Activated naive CD4-positive, alpha-beta T cell treated with anti-CD3 and anti-CD28 coated beads for 36 hours (primary cell): ENCODE measurements at places on chromosomes 7 and 10. TPM values are rescaled to one million over a fixed set of nuclear protein-coding genes. Genes with fewer than 3 reads are reported as not detected.
A peak's percentile ranks its signal among the peaks of the same experiment; 100 is the strongest.

GRCh38 chr7:142483659-142484317 is 225.9 kb upstream of the PRSS58 start:
- H3K27ac ChIP-seq: no peak overlapping the region
- no peaks in the 10 kb centered on the region for H3K27me3 ChIP-seq
- no peak for DNase-seq
- no peak overlapping the region for H3K4me3 ChIP-seq

DNA sequence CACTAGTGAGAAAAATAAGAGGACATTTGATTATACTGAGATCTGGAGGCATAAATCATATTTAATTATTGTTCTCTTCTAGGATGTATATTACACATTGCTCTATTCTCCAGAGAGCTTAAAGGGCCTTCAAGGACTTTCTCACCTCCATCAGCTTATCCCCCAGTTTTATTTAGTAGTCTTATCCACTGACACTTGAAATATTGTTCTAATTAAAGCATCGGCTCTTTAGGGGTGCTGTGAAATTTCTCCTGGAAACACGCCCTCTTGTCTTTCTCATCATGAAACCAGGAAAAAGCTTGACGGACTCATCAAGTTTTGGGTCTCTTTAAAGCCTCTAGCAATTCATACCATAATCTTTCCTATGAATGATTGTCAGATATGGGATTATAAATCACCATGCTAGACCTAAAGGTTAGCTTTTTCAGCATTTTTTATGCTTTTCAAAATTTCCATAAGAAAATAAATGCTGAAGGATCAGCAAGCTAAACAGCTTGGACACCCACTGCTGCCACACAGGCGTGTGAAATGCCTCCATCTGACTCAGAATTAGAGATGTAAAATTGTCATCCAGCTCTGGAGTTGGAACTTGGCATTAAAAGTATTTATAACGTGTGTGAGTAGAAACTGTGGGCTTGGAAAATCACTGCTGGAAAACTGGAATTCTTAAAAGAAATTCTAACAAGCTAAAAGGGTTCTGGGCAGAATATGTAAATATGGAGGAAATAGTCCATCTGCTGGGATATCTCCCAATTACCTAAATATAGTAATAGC is 216.3 kb downstream of the CHRM2 start:
- H3K4me3 ChIP-seq: no peak overlapping the region
- H3K27me3 ChIP-seq: no peaks in the 10 kb centered on the region
- H3K36me3 ChIP-seq: no peaks in the 10 kb centered on the region
- no peak overlapping the region for H3K27ac ChIP-seq

DNA sequence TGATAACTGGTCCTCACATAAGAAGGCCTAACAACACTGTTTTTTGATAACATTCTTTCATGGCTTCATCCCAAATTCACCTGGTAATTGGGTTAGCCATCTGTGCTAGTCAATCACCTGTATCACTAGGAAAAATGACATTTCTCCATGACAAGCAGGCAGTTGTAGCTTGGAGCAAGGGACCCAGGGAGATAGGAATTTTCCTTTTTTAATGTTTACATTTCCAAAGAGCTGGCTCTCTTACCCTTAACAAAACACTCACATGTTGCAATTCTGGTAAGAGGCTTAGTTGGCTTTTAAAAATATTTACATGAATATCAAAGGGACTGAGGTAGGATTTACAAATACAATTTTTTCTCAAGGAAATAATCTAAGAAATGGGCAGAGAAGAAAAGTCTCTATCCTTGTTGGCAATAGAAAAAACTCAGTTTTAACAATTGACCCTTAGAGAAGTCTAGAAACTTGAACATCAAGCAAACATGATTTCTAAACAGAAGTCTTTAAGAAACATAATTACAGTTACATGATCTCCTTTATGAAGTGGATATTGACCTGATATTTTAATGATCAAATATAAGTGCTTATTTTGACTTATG is 16.1 kb upstream of the AKR1C1 start:
- DNase-seq: no peak
- no peaks in the 10 kb centered on the region for H3K36me3 ChIP-seq
- H3K4me1 ChIP-seq: no peaks in the 10 kb centered on the region
- no peak overlapping the region for H3K4me3 ChIP-seq
- H3K27ac ChIP-seq: no peak overlapping the region

DNA sequence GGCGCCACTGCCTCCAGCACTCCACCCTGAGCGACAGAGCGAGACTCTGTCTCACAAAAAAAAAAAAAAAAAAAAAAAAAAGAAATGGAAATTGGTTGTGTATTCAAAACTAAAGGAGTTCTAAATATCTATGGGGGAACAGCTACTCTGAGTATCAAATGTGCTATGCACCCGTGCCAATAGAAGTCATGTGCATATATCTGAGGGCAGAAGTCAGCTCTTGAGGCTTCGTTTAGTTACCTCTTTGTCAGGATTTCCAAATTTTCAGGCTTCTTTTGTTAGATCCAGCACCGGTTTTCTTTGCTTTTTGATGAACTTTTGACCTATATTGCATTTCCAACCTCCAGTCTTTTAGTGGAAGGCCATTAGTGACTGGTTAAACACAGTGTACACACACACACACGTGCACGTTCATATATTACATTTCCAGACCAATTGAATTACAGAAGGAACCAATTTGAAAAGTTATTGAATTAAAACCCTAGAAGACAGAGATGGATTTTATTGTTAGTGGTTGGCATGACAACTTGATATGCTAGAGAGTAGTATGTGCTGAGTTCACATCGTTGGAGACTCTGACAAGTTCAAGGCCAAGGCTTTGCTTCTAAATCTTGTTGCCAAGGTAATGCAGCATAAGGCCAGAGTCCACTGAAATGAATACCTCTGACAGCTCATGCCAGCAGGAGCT is 33.1 kb upstream of the ADD3 start:
- no peaks in the 10 kb centered on the region for H3K27me3 ChIP-seq
- H3K4me3 ChIP-seq: no peak overlapping the region
- H3K36me3 ChIP-seq: no peaks in the 10 kb centered on the region
- peaks cover 14% of the 10 kb centered on the region for H3K4me1 ChIP-seq
- no peak for DNase-seq
- H3K27ac ChIP-seq: no peak overlapping the region

GRCh38 chr10:121590772-121591171 is 7.5 kb downstream of the FGFR2 start:
- no peak overlapping the region for H3K27ac ChIP-seq
- no peak overlapping the region for H3K4me3 ChIP-seq
- no peak for DNase-seq
- no peaks in the 10 kb centered on the region for H3K4me1 ChIP-seq

- no peak overlapping the region for H3K4me3 ChIP-seq
- no peak overlapping the region for H3K27ac ChIP-seq
- no peaks in the 10 kb centered on the region for H3K27me3 ChIP-seq
- DNase-seq: no peak
- H3K4me1 ChIP-seq: no peaks in the 10 kb centered on the region
- no peaks in the 10 kb centered on the region for H3K36me3 ChIP-seq
Measured at GRCh38 chr7:78516450-78516849, 717.9 kb downstream of the PHTF2 start.

GRCh38 chr7:69617364-69617763 is 19.1 kb downstream of the AUTS2 start:
- no peaks in the 10 kb centered on the region for H3K4me1 ChIP-seq
- H3K27ac ChIP-seq: no peak overlapping the region
- DNase-seq: no peak
- no peak overlapping the region for H3K4me3 ChIP-seq
- H3K27me3 ChIP-seq: peaks cover 4% of the 10 kb centered on the region

DNA sequence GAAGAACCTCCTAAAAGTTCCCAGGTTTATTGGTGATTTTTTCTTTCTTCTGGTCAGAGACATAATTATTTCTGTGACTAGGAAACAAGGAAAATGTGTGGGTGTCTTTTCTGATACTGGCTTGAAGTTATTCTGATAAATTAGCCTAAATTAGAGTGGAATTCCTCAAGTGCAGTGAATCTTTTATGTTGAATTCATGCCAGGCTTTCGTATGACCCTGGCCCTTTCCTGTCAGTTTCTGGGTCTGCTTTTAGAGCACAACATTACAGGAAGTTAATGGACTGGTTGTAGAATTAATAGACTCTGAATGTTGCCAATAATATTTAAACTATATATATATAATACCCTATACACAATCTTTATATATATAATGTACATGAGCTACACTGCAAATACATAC is 230.6 kb upstream of the KIAA1217 start:
- H3K4me1 ChIP-seq: no peaks in the 10 kb centered on the region
- H3K27ac ChIP-seq: no peak overlapping the region
- no peaks in the 10 kb centered on the region for H3K36me3 ChIP-seq
- H3K27me3 ChIP-seq: no peaks in the 10 kb centered on the region
- no peak overlapping the region for H3K4me3 ChIP-seq

DNA sequence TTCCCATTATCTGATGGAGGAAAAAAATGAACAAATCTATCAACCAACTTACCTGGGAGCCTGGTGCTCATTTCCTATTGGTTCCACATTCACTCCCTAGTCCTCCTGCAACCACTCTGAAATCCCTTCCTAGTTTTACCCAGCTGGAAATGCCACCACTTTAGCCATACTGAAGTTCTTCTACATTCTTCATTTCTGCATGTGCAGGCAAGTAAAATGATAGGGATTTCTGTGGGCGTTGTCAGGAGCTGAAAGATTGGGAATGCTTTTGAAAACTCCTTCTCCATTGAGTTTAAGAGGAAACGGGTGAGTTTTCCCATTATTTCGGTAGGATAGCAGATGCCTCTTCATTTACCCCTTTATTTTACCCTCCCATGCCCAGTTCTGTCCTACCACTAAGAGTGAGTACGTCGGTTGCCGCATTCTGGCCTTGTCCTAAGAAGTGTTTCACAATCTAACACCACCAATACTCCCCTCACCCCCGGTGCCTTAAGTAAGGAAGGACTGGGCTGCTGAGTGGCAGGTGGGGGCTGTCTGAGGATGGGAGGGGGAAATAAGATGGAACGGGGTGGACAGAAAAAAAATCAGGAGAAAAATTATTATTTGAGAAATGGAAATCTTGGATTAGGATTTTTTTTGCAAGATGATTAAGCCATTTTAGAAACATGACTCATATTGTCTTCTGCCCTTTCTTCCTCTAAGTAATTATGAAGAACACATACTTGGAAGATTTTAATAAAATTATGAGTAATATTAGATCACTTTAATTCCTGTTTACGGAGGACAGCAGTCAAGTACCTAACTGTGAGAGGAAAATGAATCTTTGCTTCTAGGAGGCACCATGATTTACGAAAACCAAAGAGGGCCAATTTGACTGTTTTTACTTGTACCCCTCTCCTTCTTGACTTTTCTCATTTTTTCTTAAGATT is 13.2 kb upstream of the TAS2R60 start:
- H3K27me3 ChIP-seq: no peaks in the 10 kb centered on the region
- no peaks in the 10 kb centered on the region for H3K36me3 ChIP-seq
- no peak for DNase-seq
- H3K4me3 ChIP-seq: no peak overlapping the region
- no peak overlapping the region for H3K27ac ChIP-seq
- H3K4me1 ChIP-seq: peaks cover 8% of the 10 kb centered on the region

- peaks cover 9% of the 10 kb centered on the region for H3K27me3 ChIP-seq
- no peak overlapping the region for H3K27ac ChIP-seq
- no peaks in the 10 kb centered on the region for H3K36me3 ChIP-seq
- no peak overlapping the region for H3K4me3 ChIP-seq
- no peaks in the 10 kb centered on the region for H3K4me1 ChIP-seq
Measured at GRCh38 chr7:70590126-70590854, 541.7 kb upstream of the GALNT17 start.

DNA sequence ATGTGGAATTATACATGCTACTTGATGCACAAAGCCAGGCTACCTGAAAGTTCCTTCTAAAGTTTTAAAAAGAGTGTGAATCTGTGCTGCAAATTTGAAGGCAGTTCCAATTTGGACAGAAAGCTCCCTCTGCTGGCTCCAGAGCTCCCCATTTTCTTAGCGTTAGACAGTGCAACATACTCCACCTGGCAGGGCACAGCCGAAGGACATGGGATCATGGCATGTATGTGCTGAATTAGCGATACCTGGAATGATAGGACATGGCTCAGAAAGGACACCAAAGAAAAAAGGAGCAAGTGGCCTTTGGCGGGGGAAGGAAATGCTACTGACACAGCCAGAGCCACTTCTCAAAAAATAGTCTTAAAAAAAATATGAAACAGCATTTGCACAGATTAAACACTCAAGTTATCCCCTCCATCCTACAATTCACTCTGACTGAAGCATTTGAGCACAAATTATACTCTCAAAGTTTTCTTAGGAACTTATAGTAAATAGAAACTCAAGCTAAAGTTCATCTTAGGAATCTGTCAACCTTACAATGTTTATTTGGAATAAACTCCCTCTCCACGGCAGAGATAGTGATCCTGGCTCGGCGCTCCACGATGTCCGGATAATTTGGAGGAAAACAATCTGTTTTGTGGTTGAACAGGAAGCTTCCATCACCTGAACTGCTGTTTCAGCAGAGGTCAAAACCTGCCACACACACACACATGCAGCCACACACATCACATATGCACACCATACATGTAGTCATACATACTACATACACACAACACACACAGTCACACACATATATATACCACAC is 80.0 kb downstream of the C7orf25 start:
- DNase-seq: peak; percentile 36
- H3K27me3 ChIP-seq: peaks cover 12% of the 10 kb centered on the region
- no peak overlapping the region for H3K27ac ChIP-seq
- H3K36me3 ChIP-seq: no peaks in the 10 kb centered on the region
- no peak overlapping the region for H3K4me3 ChIP-seq

- no peak overlapping the region for H3K4me3 ChIP-seq
- H3K4me1 ChIP-seq: peaks cover 7% of the 10 kb centered on the region
- no peak for DNase-seq
Measured at GRCh38 chr10:62619413-62619738, 185.1 kb upstream of the ADO start.

- DNase-seq: no peak
- H3K4me3 ChIP-seq: no peak overlapping the region
- no peaks in the 10 kb centered on the region for H3K27me3 ChIP-seq
Measured at GRCh38 chr7:95191795-95192194, 132.5 kb downstream of the PON1 start.

- H3K36me3 ChIP-seq: peaks cover 8% of the 10 kb centered on the region
- DNase-seq: no peak
- H3K27ac ChIP-seq: no peak overlapping the region
- H3K4me3 ChIP-seq: no peak overlapping the region
- H3K4me1 ChIP-seq: peaks cover 39% of the 10 kb centered on the region
Measured at GRCh38 chr10:92542458-92542857, 31.4 kb downstream of the IDE start.

DNA sequence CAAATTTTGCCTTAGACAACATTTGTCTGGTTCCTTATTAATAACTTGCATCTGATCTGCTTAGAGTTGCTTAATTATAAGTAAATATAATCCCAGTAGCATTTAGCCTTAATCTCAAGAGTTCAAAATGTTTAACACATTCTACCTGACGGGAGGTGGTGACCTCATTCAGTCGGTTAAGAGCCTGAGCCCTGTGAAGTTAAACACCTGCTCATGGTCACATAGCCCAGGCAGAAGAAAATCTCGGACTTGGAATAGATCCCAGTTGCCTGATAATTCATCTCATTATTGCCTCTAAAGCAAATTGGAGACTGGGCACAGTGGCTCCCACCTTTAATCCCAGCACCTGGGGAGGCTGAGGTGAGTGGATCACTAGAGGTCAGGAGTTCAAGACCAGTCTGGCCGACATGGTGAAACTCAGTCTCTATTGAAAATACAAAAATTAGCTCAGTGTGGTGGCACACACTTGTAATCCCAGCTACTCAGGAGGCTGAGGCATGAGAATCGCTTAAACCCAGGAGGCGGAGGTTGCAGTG is 18.6 kb upstream of the ASCC1 start:
- no peak overlapping the region for H3K27ac ChIP-seq
- no peak overlapping the region for H3K4me3 ChIP-seq
- no peaks in the 10 kb centered on the region for H3K27me3 ChIP-seq
- peaks cover 32% of the 10 kb centered on the region for H3K36me3 ChIP-seq
- no peak for DNase-seq
- peaks cover 16% of the 10 kb centered on the region for H3K4me1 ChIP-seq

Gene CALML5
- not detected for total RNA-seq

Gene TWIST1
- total RNA-seq: not detected

Gene PTPN12
- total RNA-seq: 7.2 TPM

Gene SYT15
- total RNA-seq: 0.43 TPM

Gene LOXL4
- not detected for total RNA-seq

Gene WDFY4
- 0.20 TPM for total RNA-seq
